NAMALWA (cell line): ENCODE measurements at places on chromosomes 4 and X.

- no peak for DNase-seq
Observed at GRCh38 chr4:174681723-174682300, 147.2 kb downstream of the GLRA3 start.

DNA sequence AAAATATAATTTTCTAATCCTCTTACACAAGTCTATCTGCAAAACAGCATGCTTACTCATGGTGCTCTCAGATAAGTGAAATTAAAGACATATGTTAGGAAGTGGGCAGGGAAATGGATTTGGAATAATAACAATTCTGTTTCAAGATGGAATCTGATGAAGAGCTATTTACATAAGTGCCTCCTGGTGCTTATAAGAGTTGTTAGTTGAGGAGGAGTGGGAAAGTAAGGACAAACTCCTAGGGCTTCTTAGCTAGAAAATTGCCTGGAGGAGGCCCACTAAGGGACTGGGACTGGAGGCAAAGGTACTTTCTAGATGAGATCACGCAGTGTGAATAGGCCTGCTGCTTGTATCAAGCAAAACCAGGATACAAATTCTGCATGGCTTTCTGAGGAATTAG, 939.8 kb downstream of the GLUD2 start:
- no peak for DNase-seq

GRCh38 chr4:158962393-158962792, 140.5 kb upstream of the RAPGEF2 start:
- no peak for DNase-seq

DNA sequence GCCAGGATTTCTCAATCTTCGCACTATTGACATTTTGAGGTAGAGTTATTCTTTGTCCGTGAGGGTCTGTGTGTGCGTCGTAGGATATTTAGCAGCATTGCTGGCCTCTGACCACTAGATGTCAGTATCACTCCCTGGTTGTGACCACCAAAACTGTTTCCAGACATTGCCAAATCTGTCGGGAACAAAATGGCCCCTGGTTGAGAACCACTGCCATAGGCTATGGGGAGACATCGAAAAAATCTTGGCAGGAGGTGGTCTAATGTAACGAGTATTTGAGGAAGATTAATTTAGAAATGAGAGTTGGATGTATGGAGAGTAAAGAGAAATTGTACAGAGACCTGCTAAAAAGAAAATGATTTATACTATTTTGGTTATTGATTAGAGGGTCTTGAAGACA, 108.4 kb downstream of the DOCK11 start:
- peak; percentile 67 for DNase-seq

DNA sequence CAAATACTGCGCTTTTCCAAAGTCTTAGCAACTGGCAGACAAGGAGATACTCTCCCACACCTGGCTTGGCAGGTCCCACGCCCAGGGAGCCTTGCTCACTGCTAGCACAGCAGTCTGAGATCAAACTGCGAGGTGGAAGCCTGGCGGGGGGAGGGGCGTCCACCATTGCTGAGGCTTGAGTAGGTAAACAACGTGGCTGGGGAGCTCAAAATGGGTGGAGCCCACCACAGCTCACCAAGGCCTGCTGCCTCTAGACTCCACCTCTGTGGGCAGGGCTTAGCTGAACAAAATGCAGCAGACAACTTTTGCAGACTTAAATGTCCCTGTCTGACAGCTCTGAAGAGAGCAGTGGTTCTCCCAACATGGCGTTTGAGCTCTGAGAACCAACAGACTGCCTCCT, 23.0 kb upstream of the NFKB1 start:
- DNase-seq, result no peak

DNA sequence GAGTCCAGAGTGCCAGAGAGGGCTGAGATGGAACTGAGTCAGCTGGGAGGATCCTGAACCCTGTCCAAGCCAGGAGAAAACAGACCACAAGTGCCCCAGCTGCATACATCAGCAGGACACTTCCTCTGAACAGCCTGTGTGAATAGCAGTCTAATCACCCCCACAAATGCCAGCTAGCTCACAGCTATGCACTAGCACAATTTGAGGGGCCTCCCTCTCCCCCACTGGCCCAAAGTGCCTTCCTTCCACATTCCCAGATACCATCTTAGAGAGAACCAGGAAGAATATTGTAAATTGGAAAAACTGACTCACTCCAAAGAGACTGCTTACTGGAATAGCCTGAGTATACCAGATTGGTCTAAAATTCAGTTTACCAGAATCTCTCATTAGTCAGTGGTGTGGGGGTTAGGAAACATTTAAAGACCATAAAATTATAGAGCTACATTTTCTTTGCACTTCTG, 292.6 kb upstream of the KLF3 start:
- no peak for DNase-seq

DNA sequence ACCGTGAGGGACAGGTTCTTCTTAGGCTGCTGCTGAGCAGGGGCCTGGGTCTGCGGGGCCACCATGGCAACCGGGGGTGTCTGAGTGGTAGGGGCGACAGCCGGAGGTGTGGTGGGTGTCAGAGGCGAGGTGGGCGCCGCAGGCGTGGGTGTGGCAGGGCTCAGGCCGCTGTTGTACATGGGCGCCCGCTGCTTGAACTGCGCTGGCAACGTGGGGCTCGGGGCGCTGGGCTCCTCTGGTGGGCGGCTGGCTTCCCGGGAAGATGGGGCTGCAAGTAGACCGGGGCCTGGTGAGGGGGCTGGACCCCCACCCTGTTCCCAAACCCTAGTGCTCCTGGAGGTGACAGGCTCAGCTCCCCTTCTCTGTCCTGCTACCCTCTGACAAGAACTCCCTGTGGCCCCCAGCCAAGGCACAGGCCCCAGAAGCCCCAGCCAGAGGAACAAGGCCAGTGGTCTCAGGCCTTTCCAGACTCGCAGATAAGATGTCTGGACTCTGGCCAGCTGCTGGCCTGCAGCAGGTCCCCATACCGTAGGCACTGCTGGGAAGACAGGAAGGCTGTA, 24.8 kb downstream of the NELFA start:
- no peak for DNase-seq
